ENCODE measurements at places on chromosomes 2 and 18. TPM values are rescaled to one million over a fixed set of nuclear protein-coding genes. Genes with fewer than 3 reads are reported as not detected.
A peak's percentile ranks its signal among the peaks of the same experiment; 100 is the strongest.

GRCh38 chr2:173048897-173049661, 26.6 kb upstream of the MAP3K20 start:
- H3K27ac ChIP-seq = no peak overlapping the region
- H3K36me3 ChIP-seq = no peaks in the 10 kb centered on the region
- H3K4me1 ChIP-seq = peaks cover 10% of the 10 kb centered on the region
- peaks cover 7% of the 10 kb centered on the region for H3K27me3 ChIP-seq
- DNase-seq = peak; percentile 49

- H3K4me3 ChIP-seq = peak overlapping the region; percentile 96
- peak overlapping the region; percentile 87 for H3K27ac ChIP-seq
- H3K36me3 ChIP-seq = peaks cover 34% of the 10 kb centered on the region
- H3K4me1 ChIP-seq = peaks cover 66% of the 10 kb centered on the region
Observed at GRCh38 chr2:10303181-10303693, 533 bp downstream of the HPCAL1 start.

DNA sequence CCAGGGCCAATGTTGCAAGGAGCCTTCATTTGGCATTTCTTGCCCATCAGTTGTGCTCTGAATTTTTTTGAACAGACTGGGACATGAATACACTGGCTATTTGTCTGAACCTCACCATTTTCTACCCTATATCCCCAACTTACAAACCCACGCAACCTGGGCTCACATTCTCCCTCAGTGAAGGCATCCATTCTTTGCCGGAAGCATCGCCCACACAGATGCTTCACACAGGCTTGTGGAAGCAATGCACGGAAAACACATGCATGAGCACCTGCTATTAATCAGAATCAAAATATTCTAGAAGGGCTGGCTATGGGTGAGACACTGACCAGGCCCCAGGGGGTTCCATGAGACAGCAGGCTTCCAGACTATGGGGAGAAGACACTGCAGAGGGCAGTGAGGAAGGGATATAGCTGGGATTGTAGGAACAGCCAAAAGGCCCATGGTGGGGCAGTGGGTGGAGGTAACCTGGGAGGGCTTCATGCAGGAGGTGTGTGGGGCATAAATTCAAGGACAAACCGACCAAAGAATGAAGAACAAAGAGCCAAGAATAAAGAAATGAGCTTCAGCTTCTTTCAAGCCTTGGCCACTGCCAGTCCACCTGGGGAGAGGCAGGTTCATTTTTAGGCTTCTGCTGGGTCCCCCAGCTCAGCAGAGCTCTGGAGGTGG, 261.5 kb downstream of the CELF4 start:
- H3K27me3 ChIP-seq = no peaks in the 10 kb centered on the region
- DNase-seq = no peak
- no peak overlapping the region for H3K27ac ChIP-seq
- H3K4me1 ChIP-seq = no peaks in the 10 kb centered on the region

- H3K4me1 ChIP-seq = no peaks in the 10 kb centered on the region
- DNase-seq = no peak
- H3K27me3 ChIP-seq = no peaks in the 10 kb centered on the region
Observed at GRCh38 chr18:22546905-22547570, 129.3 kb upstream of the CTAGE1 start.

DNA sequence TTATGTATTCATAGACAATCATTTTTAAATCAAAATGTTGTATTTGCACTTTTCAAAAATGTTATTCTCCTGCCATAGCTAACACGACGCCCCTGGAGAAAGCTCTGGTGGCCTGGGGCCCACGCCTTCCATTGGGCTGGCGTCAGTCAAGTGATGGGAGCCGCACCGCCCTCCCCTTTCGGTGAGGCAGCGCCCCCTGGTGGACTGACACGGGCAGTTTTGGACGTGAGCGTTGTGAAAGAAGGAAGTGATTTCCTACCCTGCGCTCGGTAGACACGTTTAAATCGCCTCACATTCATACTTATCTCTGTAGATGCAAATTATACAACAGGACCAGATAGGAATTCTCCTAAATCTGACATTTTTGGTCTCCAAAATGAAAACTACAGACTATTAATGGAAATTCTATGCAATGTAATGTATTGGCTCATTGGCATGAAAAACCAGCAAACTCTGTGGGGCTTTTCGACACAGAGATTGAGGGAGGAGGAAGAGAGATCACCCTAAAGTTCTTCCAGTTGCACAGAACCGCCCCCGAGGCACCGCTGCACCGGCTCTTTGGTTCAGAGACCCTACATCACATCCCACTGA, 326.2 kb upstream of the SOX11 start:
- no peaks in the 10 kb centered on the region for H3K36me3 ChIP-seq
- no peaks in the 10 kb centered on the region for H3K27me3 ChIP-seq
- H3K4me1 ChIP-seq = no peaks in the 10 kb centered on the region
- H3K27ac ChIP-seq = no peak overlapping the region
- DNase-seq = peak; percentile 72

GRCh38 chr2:102122115-102122514, 20.4 kb upstream of the IL1R1 start:
- H3K27me3 ChIP-seq = peaks cover 1% of the 10 kb centered on the region
- no peak overlapping the region for H3K27ac ChIP-seq
- H3K4me3 ChIP-seq = no peak overlapping the region

DNA sequence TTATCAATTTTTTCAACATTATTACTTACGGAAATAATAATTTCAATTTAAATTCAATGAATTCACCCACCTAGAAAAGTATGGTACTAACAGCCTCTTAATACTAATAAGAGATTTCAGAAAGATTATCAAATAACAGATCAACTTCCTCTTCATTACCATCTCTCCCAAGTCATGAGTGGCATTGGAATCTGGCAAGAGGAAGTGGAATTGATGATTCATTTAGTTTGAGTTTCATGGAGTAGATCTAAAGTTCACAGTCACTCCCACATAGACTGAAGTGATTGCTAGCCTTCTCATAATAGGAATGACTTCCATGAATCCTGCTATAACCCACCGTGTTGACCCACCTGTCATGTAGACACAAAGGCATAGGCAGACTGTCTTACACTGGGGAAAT, 77.7 kb upstream of the WDR75 start:
- DNase-seq = no peak
- no peak overlapping the region for H3K27ac ChIP-seq
- peaks cover 22% of the 10 kb centered on the region for H3K4me1 ChIP-seq
- peaks cover 2% of the 10 kb centered on the region for H3K36me3 ChIP-seq

GRCh38 chr18:53747210-53747609, 477.3 kb downstream of the MBD2 start:
- H3K36me3 ChIP-seq = no peaks in the 10 kb centered on the region
- no peaks in the 10 kb centered on the region for H3K4me1 ChIP-seq
- no peak for DNase-seq
- no peak overlapping the region for H3K27ac ChIP-seq
- no peak overlapping the region for H3K4me3 ChIP-seq
- no peaks in the 10 kb centered on the region for H3K27me3 ChIP-seq

DNA sequence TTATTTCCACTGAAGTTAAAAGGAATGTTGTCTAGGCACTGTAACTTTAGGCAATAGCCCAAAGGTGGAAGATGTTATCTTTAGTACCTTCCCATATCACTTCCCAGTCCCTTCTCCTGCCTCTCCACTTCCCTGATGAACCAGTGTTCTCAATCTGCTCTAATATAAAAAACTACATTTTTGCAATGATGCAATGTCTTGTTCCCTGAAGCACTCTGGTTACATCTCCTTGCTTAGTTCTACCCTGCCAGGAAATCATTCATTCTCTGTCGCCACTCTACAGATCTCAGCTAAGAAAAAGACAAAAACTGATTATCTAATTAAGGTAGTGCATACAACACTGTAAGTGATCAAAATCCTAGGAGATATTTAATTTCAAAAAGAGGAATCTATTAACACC, 71.3 kb downstream of the BAZ2B start:
- H3K27me3 ChIP-seq = no peaks in the 10 kb centered on the region
- DNase-seq = no peak
- peaks cover 8% of the 10 kb centered on the region for H3K36me3 ChIP-seq

DNA sequence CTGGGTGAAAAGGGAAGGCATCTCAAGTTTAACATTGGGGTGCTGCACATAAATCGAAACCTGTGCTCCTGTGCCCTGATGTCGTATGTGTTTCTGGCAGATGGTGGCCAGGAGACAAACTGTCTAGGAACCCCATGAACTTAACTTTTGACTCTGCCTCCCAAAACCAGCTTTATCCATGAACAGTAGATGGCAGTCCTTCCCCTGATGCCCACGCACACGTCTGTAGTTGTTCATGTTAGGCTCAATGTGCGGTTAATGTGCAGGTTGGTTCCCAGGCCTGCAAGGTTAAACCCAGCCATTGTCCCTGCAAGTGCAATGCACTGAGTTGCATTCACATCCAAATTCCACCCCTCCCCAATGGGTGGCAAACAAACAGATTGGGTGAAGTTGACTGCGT, 44.1 kb upstream of the SIX3 start:
- peaks cover 6% of the 10 kb centered on the region for H3K4me1 ChIP-seq
- no peak overlapping the region for H3K4me3 ChIP-seq
- DNase-seq = no peak
- peaks cover 16% of the 10 kb centered on the region for H3K27me3 ChIP-seq
- H3K36me3 ChIP-seq = no peaks in the 10 kb centered on the region
- no peak overlapping the region for H3K27ac ChIP-seq

DIPK1C gene
- not detected for total RNA-seq

NFE2L2 gene
- 57.3 TPM for total RNA-seq

BMP10 gene
- not detected for total RNA-seq

Data from activated CD8-positive, alpha-beta T cell treated with anti-CD3 and anti-CD28 coated beads for 36 hours (primary cell).